ENCODE measurements at places on chromosomes 2 and 18. TPM values are rescaled to one million over a fixed set of nuclear protein-coding genes. Genes with fewer than 3 reads are reported as not detected.

The HOXD12 gene
- total RNA-seq: not detected

The CFAP221 gene
- 1.0 TPM for total RNA-seq

The UPP2 gene
- total RNA-seq: not detected

The EVX2 gene
- under 0.01 TPM for total RNA-seq

The METTL4 gene
- 6.3 TPM for total RNA-seq

The GPD2 gene
- total RNA-seq: 17.2 TPM

The CARF gene
- total RNA-seq: 14.6 TPM

The ZNF516 gene
- 33.9 TPM for total RNA-seq

The NAT8 gene
- total RNA-seq: not detected

The MALL gene
- 8.9 TPM for total RNA-seq

The NPPC gene
- total RNA-seq: 5.7 TPM

The ABCG5 gene
- total RNA-seq: not detected

The HTR2B gene
- 0.52 TPM for total RNA-seq

The GPR17 gene
- total RNA-seq: 1.0 TPM

The GREB1 gene
- 6.8 TPM for total RNA-seq

The BCL2 gene
- 39.1 TPM for total RNA-seq

The ADCYAP1 gene
- under 0.01 TPM for total RNA-seq

All from skeletal muscle tissue (tissue), 5 donors.